Non-pigmented ciliary epithelial cell (primary cell): ENCODE measurements at places on chromosomes 1 and 21.

GRCh38 chr1:46687093-46687659 lies 15.5 kb downstream of the TEX38 start:
- DNase-seq = no peak

- DNase-seq = no peak
Observed at GRCh38 chr1:31788825-31789256, 24.7 kb upstream of the ADGRB2 start.

DNA sequence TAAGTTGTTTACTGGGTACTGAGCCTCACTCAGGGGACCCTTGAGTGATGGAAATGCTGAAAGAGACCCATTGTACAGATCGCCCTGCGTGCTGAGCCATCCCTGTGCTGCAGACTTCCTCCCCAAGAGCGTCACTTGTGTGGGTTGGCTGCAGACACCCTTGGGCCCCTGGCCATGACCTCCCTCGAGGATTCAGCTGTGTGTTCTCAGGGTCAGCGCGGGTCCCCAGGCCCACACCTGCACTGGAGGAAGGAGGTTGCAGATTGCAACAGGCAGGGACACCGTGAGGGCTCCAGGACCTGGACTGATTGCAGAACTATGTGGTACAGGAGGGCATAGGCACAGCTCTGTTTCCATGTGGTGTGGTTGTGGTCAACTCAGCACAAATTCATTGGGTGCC lies 4.4 kb downstream of the SNAP47 start:
- no peak for DNase-seq

GRCh38 chr1:214335567-214335966 lies 54.6 kb downstream of the SMYD2 start:
- no peak for DNase-seq

DNA sequence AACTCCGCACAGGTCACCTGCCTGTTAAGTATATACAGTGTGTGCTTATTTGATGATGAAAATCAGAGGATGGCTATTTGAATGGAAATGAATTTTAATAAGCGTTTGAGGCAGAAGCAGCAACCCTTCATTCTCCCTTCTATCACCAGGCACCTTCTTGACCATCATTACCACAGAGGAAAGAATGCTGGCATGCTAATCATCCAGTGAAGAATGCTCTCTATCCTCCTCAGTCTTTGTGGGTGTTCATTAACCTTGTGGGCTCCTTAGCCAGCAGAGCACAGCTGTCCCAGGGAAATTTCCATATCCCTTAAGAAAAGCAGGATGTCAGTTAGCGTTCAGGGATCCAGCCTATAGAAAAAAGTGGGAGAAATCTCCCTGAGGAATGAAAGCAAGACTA lies 428.0 kb upstream of the CAMK1G start:
- no peak for DNase-seq

DNA sequence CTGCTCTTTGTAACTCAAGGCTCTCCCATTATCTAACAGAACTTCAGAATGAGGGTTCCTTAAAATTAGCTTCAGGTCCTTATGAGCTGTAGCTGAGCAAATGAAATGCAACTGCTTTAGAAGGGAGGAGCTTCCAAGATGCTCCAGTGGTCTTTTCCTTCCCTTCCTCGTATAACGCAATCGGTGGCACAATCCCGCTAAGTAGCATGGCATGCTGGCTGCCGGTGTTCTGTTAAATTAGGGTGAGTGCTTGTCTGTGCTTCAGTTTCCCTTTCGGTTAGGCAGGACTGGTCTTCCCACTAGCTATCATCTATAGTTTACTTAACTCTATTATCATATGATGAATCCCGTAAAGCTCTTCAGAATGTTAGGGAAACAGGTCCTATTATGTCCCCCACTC lies 917 bp downstream of the KIAA0040 start:
- DNase-seq = no peak

GRCh38 chr1:18154430-18155194 lies 47.0 kb downstream of the IGSF21 start:
- no peak for DNase-seq

DNA sequence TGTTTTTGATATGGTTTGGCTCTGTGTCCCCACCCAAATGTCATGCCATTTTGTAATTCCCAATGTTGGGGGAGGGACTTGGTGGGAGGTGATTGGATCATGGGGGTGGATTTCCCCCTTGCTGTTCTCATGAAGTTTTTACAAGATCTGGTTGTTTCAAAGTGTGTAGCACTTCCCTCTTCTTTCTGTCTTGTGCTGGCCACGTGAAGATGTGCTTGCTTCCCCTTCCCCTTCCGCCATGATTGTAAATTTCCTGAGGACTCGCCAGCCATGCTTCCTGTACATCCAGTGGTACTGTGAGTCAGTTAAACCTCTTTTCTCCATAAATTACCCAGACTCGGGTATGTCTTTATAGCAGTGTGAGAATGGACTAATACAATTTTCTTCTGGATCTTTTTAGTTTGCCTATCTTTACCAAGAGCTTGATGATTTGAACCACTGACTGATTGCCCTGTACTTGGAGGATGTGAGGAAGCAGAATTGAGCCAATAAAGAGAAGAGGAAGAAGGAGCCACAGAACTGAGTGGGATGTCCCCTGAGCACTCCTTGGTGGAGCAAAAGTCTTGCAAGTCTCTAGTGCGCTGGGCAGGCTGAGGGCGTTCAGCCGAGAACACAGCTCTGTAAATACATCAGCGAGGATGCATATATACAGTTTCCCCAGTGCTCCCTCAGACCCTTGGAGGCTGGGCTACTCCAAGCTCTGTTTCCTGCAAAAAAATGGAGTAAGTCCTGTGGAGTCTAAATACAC lies 102.6 kb downstream of the CYYR1 start:
- DNase-seq = no peak

DNA sequence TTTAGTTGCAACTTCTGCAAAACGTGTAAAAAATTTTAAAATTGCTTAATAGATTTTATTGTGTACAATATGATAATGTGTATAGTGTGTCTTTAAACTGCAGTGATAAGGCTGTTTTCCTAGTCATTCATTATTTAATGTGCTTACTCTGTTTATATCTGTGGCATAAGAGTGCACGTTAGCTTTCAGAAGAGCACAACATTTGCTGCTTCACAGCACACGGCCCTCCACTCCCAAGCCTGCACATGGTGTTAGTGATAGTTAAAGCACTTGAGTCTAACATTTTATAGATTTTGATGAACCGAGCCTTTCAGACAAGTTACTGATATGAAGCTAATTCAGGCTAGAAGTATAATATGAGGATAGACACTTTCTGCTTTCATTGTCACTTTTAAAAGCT lies 120.6 kb downstream of the ADGRL2 start:
- DNase-seq = no peak

DNA sequence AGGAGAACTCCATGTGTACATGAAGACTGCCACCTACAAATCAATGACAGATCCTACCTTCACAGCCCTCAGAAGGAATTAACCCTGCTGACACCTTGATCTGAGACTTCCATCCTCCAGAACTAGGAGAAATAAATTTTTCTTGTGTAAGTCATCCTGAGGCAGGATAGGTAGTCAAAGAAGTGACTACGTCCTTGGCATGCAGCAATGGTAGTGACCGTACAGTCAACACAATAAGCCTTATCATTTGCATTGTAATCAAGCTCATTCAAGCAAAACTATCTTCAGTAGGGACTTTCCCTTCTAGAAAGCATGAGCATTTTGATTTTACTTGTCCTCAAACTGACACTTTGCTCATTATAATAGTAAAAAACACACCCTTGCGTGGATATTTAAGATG lies 64.0 kb upstream of the KCNK1 start:
- DNase-seq = no peak

DNA sequence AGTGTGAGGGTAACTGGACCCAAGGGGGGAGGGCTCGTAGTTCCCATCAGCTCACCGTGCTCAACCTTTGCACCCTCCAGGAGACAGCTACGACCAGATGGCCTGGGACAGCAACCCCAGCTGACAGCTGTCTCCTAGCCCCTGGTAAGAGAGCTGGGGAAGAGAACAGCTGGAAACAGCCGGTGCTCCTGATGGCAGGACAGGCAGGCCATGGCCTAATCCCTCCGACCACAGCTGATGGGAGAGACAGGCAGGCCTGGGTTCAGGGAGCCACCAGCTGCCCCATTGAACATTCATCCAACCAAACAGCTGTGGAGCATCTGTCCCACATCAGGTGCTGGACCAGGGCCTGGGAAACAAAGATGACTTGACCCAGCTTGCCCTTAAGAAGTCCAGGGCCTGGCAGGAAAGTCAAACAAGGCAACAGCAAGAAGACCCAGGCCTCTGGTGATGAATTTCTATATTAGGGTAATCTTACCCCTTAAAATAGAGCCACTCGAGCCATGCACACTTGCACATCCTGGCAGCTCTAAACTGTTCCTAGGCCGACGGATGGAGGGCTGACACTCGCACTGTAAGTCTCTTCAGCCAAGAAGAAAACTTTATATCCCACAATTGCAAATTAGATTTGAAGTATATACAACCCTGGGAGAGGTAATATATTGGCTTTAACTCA lies 12.2 kb downstream of the OLFML2B start:
- DNase-seq = no peak

- no peak for DNase-seq
Observed at GRCh38 chr1:157566484-157567300, 14.4 kb upstream of the FCRL5 start.

- DNase-seq = no peak
Observed at GRCh38 chr1:41328780-41329640, 32.2 kb upstream of the FOXO6 start.
